ENCODE measurements at places on chromosomes 2 and 18.

DNA sequence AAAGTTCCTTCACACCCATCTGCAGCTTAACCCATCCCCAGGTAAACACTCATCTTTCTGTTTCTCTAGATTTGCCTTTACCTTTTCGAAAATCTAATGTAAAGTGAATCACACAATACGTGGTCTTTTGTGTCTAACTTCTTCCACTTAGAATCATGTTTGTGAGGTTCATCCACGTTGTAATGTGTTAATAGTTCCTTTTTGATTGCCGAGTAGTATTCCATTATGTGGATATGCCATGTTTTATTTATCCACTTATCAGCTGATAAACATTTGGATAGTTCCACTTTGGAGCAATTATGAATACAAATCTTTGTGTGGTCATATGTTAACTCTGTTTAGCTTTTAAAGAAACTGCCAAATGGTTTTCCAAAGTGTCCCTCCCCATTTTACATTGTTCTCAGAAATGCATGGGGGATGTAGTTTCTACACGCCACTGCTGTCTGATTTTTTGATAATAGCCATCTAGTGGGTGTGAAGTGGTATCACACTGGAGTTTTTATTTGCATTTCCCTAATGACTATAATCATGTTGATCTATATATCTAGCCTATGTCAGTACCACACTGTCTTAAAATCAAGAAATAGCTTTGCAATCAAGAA is 22.3 kb downstream of the PECR start:
- DNase-seq = no peak

GRCh38 chr2:6352247-6352646 is 513.5 kb downstream of the CMPK2 start:
- no peak for DNase-seq

DNA sequence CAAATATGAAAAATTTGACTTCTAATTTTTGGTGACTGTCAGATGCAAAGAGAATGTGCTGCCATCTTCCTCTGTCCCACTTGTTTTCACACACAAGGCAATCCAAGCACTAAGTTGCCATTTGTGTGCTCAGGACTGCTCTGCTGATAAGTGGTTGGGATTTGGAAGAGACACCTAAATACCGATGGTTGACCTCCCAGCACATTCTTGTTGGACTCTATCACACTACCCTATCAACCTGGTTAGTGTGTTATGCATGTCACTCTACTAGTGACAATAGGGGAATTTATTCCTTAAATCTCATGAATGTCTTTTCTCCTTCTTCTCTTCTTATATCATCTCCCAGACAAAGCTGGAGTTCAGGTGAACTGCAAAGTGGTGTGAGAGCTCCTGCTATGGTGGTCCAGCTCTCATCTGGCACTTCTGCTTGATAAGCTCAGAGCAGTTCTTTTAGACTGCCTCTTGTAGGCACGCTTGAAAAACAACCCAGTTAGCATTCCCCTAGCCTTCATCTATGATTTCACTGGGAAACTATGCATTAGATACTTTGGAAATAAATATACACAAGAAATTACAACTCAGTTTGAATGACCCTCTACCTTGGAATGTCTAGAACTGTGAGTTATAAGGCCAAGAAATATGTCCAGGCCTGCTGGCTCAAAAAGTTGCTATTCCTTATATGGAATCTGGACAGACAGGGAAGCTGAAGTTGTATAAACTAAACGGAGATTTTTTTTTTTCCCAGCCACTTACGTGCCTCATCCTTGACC is 404.8 kb downstream of the MEIS1 start:
- DNase-seq = no peak

- DNase-seq = no peak
Measured at GRCh38 chr2:193539188-193539587, 1344.5 kb upstream of the TMEFF2 start.

GRCh38 chr18:53567929-53568574 is 656.4 kb downstream of the MBD2 start:
- no peak for DNase-seq

GRCh38 chr18:48583573-48583972 is 44.7 kb downstream of the CTIF start:
- no peak for DNase-seq

GRCh38 chr2:216645636-216645950 is 12.4 kb downstream of the IGFBP2 start:
- no peak for DNase-seq

DNA sequence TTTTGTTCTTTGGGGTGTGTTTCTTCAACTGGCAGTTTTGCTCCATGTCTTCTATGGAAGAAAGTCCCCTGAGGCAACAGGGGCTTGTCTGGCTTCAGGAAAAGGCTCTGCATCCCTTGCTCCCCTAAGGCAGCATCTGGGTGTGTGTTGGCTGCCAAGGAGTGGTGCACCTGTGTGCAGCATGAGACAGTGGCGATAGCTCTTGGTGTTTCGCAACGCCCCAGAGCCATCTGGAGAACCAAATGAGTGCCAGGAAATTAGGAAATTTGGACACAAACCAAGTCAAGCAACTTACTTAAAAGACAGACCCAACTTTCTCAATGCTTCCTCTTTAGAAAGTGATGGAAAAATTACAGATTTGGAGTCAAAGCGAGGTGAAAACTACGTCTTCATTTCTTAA is 1044.4 kb upstream of the CNTNAP5 start:
- DNase-seq = no peak

- no peak for DNase-seq
Measured at GRCh38 chr2:153474407-153474806, 4.2 kb downstream of the RPRM start.

- DNase-seq = no peak
Measured at GRCh38 chr2:67571785-67572718, 174.9 kb downstream of the ETAA1 start.

GRCh38 chr2:148953426-148953825 is 78.4 kb downstream of the KIF5C start:
- DNase-seq = no peak

DNA sequence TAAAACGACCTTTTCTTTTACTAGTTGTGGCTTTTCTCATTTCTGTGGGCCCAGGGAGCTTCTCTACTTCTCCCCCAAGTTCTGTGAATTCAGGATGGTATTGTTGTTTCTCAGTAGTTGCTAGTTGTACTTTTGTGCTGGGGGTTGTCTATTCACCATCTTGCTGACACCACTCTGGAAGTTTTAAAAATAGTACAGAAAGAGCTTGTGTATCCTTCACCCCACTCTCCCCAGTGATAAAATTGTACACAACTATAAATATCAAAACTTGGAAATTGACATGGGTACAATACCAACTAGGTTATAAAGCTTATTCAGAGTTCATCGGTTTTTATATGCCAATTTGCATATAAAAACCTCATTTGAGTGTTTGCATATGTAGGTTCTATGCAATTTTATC is 45.3 kb upstream of the REEP1 start:
- no peak for DNase-seq

- DNase-seq = no peak
Measured at GRCh38 chr2:40450796-40451430, 977 bp downstream of the SLC8A1 start.

GRCh38 chr18:79521416-79522205 is 125.9 kb downstream of the NFATC1 start:
- DNase-seq = no peak

DNA sequence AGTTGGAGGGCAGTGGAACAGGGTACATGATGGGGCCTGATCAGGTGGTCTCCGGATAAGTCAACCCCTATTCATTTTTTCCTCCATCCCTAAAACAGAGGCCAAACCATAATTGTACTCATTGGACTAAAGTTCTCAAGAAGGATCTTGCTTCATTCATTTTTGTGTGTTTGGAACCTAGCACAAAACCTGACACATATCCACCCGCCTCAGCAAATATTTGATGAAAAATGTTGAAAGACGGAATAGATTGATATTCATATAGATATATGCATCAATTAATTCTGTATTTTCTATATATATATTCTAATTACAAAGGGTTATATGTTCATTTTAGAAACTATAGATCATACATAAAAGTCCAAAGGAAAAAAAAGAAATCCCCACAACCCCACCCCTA is 21.9 kb downstream of the SLC4A1AP start:
- DNase-seq = no peak

- no peak for DNase-seq
Measured at GRCh38 chr2:222871291-222871690, 10.5 kb downstream of the ACSL3 start.

- no peak for DNase-seq
Measured at GRCh38 chr2:25885933-25886332, 7.6 kb upstream of the ASXL2 start.

GRCh38 chr2:218081695-218082094 is 12.6 kb downstream of the RUFY4 start:
- DNase-seq = no peak

GRCh38 chr2:157447741-157448140 is 3.9 kb upstream of the CYTIP start:
- DNase-seq = no peak

DNA sequence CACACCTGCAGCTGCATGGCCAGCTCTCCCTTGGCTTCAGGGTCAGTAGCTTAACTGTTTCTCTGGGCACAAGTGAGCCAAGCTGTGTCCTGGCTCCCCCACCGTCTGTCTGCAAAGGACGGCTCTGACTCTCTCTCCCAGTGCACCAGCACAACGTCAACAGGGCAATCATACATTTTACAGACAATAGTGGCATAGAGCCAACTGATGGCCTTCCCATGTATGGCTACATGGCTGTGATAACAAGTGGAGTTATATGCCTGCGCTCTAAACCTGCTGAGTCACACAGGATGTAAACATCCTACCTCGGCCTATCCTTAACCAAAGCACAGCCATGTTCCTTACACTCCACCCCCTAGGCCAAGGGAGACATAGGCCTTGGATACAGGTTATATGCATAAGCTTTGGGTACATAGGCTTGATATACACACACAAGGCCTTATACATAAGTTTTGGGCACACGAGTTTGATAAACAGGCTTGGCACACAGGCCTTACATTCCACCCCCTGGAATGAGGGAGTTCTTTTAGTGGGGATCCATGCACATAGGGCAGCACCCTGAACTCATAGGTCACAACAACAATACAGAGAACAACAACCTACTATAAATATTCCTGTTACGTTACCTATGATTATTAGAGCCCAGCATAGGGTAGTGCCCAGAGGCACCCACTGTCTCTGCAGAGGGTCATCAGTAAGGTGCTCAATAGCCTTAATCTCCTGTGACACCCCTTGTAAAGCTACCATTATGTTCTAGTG is 17.7 kb downstream of the PHOSPHO2 start:
- no peak for DNase-seq

GRCh38 chr2:223034221-223034975 is 17.6 kb upstream of the KCNE4 start:
- no peak for DNase-seq

DNA sequence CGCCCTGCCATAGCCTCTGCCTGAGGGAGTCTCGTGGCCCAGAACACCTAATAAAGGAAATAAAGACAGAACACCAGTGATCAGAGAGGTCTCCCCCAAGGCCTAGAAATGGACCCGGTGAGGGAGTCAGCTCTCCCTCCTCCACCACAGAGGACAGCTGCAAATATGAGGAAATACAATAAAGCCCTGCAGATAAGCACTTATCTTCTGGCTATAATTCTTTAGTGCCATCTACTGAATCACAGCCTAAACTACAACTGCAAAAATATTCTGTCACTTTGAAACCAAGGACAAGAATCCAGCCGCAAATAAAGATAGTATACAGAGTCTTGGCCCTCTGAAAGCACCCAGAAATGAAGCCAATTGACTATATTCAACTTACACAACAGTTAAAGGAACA is 42.4 kb upstream of the TACR1 start:
- DNase-seq = no peak

DNA sequence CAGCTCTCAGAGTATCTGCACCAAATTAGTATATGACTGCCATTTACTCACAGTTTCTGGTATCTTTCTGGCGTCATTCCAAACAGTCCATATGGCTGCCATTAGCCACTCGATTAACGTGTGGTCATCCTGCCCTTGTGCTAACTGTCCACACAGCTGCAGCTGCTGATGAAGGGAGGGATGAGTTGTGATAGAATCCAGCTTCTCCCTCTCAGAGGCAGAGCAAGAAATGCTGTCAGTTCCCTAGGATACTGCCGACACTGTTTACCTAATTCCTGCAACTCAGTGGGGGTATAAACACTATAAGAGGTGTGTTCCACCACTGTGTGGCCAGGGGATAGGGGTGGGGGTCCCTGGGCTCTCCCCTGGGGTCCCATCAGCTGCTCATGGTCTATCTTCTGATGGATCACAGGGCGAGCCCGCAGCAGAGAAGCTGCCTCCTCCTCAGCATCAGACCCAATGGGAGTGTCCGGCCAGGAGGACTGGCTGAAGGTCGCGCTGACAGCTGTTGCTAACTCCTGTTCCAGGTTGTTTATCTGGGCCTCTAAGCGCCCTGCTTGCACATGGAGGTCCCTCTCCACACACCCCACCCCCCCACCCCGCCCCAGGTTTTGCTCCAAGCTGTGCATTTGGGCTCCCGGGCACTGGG is 17.3 kb upstream of the KLHL23 start:
- no peak for DNase-seq

GRCh38 chr2:111534910-111535352 is 349.1 kb downstream of the ANAPC1 start:
- DNase-seq = peak; percentile 3

DNA sequence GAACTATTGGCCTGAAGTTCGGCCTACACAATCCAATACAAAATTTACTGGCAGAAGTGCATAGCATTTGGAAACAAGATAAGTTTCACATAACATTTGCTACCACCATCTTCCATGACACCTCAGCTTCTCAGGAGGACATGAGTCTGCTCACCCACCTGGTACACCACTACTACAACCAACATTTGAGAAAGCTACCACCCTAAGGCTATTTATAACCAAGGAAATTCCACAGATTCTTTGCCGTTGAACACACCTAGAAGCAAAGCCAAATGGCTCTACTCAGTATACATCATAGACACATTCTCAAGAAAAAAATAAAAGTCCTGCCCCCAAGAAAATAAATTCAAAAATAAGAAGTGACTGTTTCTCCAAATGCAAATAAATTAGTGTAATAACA is 145.3 kb downstream of the SPAG16 start:
- no peak for DNase-seq

GRCh38 chr2:27765621-27766286 is 5.8 kb upstream of the MRPL33 start:
- peak; percentile 37 for DNase-seq

Data from central memory CD4-positive, alpha-beta T cell (primary cell).